Hepatocyte (in vitro differentiated cells): ENCODE measurements at places on chromosomes 2 and 18.

DNA sequence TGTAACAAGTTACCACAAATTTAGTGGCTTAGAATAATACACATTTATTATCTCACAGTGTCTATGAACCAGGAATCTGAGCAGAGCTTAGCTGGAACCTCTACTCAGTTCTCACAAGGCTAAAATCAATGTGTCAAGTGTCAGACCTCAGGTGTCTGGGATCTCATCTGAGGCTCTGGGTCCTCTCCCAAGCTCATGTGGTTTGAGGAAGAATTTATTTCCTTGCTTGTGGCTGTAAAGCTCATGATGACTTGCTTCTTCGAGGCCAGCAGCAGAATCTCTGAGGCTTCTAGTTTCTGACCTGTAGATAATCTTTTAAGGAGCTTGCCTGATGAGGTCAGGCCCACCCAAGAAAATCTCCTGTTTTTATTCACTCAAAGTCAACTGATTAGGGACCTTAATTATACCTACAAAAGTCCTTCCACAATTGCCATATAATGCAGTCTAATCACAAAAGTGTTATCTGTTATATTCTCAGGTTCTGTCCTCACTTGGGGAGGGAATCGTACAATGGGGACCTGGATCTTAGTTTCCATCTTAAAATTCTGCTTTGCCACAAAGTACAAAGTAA lies 14.3 kb downstream of the NCKAP5 start:
- DNase-seq, result no peak

DNA sequence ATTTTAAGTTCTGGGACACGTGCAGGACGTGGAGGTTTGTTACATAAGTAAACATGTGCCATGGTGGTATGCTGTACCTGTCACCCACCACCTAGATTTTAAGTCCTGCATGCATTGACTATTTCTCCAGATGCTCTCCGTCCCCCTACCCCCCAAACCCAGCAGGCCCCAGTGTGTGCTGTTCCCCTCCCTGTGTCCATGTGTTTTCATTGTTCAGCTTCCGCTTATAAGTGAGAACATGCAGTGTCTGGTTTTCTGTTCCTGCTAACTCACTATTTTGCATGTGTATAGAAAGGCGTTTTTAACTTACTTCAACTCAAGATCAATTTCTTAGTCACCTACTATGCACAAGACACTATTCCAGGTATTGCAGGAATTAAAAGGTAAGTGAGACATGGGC lies 128.0 kb downstream of the PLCL1 start:
- DNase-seq, result no peak

- no peak for DNase-seq
These were observed 23.2 kb upstream of the ACVR1 start for GRCh38 chr2:157899125-157899839.

DNA sequence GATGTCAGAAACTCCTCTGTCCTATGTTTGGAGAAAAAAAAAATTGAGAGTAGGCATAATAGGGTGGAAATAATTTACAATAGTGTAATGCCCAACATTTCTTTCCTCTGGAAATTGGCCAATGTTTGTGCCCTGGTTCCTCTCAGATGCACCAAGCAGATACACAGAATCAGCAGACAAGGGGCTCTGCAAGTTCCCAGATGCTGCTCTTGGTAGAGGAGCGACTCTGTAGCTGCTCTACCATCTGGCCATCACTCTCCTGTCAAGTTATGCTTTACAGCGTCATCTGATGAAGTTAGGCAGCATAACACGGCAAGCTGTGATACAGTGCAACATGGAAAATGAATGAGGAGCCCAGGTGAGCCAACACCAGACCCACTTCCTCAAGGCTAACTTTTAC lies 1.6 kb downstream of the DYTN start:
- no peak for DNase-seq

- DNase-seq, result peak; percentile 81
These were observed 130.4 kb downstream of the COL4A4 start for GRCh38 chr2:227033471-227034148.

GRCh38 chr2:111236025-111236424 lies 115.3 kb downstream of the BCL2L11 start:
- no peak for DNase-seq

- no peak for DNase-seq
These were observed 204.9 kb downstream of the FAM210A start for GRCh38 chr18:13521418-13521817.

- peak; percentile 64 for DNase-seq
These were observed 453 bp downstream of the CABLES1 start for GRCh38 chr18:23135550-23136325.

- DNase-seq, result no peak
These were observed 1009.2 kb upstream of the FANCL start for GRCh38 chr2:59250307-59250677.

- no peak for DNase-seq
These were observed 34.7 kb downstream of the ST3GAL5 start for GRCh38 chr2:85854166-85854509.

- no peak for DNase-seq
These were observed 34.3 kb upstream of the RALBP1 start for GRCh38 chr18:9441061-9441460.

- DNase-seq, result no peak
These were observed 291.9 kb upstream of the CDH7 start for GRCh38 chr18:65458871-65459270.

DNA sequence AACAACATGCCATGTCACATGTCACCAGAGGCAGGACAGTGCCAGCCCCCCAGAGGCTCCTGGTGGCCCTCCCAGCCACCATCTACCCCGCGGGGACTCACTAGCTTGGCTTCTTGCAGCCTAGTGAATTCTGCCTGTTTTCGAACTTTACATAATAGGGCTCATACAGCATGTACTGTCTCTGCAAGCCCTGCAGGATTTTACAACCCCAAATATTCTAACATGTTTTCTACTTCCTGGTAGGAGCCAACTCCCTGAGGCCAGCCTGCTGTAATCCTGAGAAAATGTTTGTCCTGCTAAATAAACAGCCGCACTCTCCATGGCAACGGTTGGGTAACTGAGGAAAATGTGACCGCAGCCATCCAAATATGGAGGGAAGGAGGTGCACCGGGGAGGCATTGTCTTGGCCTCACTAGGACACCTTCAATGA lies 2.7 kb downstream of the PER2 start:
- peak; percentile 94 for DNase-seq

GRCh38 chr2:11750422-11750821 lies 4.0 kb downstream of the LPIN1 start:
- no peak for DNase-seq

DNA sequence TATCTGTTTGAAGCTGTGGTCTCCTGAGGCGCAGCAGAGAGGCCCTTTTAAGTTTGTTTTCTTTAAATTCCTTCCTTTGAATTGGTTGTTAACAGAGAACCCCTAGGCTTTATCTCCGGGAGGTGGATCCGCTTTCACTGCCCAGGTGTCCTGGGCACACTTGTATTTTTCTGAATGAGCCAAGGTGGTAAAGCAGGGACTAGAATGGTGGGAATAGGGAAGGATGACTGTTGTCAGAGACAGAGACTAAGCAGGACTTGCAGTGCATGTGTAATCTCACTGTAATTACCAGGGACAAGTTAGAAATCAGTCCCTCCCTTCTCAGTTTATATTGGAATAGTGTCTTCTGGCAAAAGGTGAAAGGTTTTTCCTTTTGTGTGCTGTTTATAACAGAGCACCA lies 72.8 kb downstream of the PHLPP1 start:
- DNase-seq, result no peak

DNA sequence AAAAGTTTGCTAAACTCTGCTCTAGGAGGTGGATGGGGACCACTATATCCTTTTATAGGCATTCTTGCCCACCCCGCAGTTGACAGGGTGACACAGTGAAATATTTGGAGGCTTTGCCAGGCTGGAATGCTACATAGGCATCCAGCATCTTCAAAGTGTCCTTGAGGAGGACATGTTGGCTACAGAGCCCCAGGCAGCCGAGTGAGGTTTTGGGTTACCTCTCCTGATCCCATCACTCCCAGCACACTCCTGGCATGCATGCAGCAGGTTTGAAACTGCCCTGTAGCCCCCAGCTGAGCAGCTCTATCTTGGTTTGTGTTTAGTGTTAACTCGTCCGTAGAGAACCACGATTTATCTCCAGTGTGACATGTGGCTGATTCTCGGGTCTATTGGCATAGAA lies 7.3 kb downstream of the FOSL2 start:
- DNase-seq, result no peak

DNA sequence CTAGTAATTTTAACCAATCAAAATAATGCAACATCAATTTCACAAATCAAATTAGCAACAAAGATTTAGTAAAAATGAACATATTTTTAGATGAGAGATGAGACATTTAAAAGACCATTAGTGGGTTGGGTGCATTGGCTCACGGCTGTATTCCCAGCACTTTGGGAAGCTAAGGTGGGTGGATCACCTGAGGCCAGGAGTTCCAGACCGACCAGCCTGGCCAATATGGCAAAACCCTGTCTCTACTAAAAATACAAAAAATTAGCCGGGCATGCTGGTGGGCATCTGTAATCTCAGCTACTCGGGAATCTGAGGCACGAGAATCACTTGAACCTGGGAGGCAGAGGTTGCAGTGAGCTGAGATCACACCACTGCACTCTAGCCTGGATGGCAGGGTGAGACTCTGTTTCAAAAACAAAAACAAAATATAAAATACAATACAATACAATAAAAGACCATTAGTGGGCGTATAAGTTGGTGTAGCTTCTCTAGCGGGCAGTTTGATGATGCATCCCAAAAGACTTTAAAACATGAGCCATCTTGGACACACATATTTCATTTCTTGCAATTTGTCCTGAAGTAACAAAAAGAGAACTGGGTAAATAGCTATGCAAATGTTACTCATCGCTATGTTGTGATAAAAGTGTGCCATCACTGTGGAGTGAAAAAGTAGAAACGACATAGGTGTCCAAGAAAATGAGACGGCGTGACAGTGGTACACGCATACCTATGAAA lies 101.8 kb downstream of the COL6A3 start:
- DNase-seq, result no peak

- DNase-seq, result no peak
These were observed 3.7 kb upstream of the UGT1A6 start for GRCh38 chr2:233689031-233689430.

- no peak for DNase-seq
These were observed 31.6 kb upstream of the GPR155 start for GRCh38 chr2:174518395-174518794.

DNA sequence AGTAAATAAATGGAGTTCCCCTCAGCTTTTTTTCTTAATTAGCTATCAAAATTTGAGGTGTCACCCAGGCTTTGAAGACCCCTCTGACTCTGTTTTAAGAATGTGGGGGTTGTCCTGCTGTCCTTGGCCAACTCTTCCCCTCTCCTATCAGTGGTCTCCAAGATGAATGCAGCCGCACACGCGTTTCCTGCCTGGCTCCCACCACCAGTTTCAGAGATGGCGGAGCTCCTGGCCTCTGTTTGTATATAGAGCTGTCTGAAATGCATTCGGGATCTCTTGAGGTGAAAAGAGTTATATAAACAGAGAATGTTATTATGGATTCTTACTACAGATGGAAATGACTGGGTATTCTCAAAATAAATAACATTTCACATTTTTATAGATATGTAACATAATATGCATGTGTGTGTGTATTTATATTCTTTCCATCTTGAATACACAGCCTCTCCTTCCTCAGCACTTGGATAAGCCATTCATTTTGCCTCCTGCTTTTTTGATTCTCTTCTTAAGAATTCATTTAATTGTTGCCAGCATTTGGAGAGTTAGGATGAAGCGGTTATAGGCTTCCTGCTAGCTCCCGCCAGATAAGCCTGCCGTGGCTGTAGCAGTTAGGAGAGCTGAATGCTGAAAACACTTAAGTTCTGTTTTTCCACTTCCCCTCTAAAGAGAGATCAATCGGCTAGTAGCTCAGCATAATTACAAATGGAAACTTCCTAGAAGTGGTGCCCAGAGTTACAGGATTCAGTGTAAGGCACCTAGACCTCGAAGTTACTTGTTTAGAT lies 659.3 kb upstream of the FANCL start:
- DNase-seq, result no peak

GRCh38 chr2:160167089-160167740 lies 32.9 kb downstream of the ITGB6 start:
- DNase-seq, result no peak

DNA sequence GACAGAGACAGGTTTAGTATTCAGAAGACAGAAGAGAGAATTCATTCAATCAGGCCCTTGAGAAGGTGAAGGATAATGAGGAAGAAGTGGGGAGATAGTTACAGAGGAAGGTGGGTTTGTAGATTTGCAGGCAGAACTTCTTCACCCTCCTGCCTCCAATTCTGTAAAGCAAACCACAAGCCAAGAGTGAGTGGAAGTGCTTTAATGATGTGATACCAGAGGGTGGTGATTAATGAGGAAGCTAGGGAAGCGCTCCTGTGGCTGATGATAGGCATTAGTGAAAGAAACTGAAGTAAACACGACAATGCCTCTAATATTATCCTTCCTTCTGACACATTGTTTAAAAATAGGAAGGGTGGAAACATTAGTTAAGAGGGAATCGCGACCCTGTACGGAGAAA lies 78.2 kb downstream of the CAPN13 start:
- DNase-seq, result no peak

- DNase-seq, result peak; percentile 46
These were observed 22.1 kb downstream of the CENPA start for GRCh38 chr2:26807788-26808460.

DNA sequence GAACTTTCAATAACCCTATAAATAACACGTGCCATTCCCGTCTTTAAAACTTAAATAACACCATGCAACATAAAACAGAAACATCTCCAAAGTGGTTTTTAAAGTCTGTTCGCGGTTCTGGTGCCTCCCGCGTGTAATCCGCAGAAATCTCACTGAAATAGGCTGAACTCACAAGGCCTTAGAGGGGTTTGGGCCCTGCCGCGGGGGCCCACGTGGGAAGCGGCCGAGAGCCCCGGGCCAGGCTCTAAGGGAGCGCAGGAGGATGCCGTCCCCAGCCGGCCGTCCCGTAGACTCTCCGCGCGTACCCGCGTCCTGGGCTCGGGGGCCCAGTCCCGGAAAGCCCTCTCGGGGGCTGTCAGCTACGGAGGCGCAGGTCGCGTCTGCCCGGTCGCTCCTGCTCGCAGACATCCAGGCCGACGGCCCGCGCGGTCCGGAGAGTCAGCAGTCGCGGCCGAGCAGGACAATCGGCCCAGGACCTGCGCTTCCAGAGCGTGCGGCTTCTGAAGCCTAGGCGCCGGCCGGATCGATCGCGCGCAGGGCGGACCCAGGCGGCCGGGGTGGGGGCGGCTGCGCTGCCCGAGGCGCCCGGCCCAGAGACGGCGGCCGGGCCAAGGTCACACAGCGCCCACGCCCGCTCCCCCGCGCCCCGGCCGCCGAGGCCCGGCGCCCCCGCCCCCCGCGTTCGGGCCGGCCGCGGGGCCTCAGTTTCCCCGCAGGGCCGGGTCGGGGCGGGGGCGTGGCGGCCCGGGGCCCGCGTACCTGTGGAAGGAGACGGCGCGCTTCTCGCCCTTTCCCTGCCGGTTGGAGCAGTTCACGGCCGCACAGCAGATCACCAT lies 558 bp downstream of the THAP4 start:
- peak; percentile 77 for DNase-seq

GRCh38 chr2:174771631-174772471 lies 7.6 kb upstream of the CHRNA1 start:
- DNase-seq, result peak; percentile 87

- no peak for DNase-seq
These were observed 346.1 kb downstream of the RPRM start for GRCh38 chr2:153132418-153132817.
